Stimulated activated CD4-positive, alpha-beta T cell treated with anti-CD3 and anti-CD28 coated beads, Interleukin-2, amount 100 ng/mL, for 4 hours (primary cell): ENCODE measurements at places on chromosomes 5 and 9.

GRCh38 chr5:35860686-35861085 lies 4.0 kb downstream of the IL7R start:
- no peak for DNase-seq

- DNase-seq, result peak; percentile 12
Measured at GRCh38 chr9:35258660-35259474, 97.1 kb downstream of the UNC13B start.

- no peak for DNase-seq
Measured at GRCh38 chr5:44160369-44160768, 228.9 kb downstream of the FGF10 start.

DNA sequence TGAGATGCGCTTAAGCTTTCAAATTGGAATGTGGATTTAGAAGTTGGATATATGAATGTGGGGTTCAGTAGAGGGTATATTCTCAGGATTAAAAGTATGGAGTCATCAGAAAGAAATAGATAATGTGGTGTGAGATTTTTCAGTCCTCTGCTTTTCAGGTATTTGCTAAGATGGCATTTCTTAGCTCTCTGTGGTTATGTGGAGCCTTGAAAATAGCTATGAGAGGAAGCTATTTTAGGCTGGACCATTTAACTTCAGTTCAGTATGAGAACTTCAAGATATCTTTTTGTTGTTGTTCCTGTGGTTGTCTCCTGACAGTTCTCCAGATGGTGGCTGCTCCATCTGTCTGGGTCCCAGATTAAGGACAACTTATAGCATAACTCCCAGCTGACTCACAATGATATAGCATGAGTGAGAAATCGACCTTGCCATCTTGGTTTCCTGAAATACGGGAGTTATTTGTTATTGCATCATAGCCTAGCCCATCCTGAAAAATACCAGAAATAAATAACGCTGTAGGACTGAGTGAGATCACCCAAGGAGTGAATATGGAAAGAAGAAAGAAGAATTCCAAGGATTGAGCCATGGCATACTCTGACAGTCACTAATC lies 461.5 kb downstream of the ANXA1 start:
- DNase-seq, result no peak

DNA sequence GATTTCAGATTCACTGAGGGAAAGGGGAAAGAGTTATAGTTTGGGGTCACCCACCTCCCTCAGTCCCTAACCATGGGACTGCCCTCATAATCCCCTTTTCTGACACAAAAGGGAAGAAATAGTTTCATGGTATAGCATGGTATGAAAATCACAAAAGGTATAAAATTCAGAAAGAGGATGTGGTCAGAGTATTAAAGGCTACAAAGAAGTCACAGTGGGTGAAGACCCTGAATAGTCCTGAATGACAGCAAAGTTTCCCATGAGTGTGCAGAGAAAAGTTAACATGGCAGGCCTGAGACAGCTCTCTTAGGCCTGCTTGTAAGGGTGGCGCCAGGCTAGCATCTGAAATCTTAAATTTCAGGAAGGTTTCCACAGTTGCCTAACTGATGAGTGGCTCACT lies 290.6 kb upstream of the ZNF608 start:
- DNase-seq, result no peak

- DNase-seq, result no peak
Measured at GRCh38 chr9:9410736-9411135, 1202.1 kb downstream of the PTPRD start.

GRCh38 chr5:118653183-118653582 lies 335.2 kb downstream of the DTWD2 start:
- DNase-seq, result no peak

DNA sequence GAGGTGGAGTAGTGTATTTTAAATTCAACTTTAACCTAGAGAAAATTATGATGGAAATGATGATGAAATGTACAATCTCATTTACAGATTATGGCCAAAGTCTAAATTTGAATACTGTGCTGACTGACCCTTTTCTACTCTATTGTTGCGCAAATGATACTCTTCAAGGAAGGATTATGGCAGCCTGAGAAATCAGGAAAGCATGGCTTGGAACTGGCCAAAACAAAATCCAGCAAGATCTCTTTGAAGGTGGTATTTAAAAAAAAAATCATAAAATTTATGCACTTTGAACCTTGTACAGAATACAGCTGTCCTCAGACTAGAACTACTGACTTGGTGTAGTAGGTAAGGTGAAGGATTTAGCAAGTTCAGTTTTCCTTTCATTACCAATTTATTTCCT lies 105.3 kb downstream of the NDUFAF2 start:
- DNase-seq, result no peak

DNA sequence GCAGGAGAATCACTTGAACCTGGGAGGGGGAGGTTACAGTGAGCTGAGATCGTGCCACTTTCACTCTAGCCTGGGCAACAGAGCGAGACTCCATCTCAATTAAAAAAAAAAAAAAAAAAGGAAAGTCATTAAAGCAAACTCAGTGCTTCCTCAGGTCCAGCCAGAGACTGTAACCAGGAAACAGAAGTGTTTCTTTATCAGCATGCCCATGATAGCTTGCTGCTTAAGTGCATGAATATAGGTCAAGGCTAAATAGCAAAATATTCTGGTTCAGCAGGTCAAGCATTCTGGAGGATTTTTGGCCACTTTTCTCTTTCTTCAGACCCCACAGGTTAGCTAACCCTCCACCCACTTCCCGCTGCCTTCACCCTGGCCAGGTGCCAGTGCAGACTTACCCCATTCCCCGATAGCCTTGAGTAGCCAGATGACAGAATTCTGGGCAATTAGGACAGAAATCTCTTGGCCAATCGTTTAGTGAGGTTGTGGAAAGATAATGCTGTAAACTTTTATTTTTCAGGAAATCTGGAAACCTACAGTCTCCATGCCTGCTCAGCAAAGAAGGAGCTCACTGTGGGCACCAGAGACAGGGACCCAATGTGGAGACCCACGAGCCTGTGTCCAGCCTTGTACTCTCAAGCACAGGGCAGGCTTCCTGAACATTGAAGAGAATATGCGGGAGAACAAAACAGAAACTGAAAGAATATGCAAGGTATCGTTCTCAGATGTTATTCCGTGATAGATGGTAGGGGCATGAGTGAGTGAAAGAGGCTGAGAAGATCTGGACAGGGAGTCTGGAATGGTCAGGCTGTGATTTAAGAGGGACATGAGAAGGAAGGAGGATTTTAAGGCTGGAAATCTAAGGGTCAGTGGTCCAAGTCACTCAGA lies 4.2 kb upstream of the UGT3A2 start:
- DNase-seq, result no peak

- no peak for DNase-seq
Measured at GRCh38 chr5:65981548-65981947, 55.2 kb downstream of the ERBIN start.

GRCh38 chr5:55160493-55161209 lies 680 bp downstream of the GPX8 start:
- DNase-seq, result no peak

GRCh38 chr5:154753792-154754191 lies 1.4 kb upstream of the LARP1 start:
- no peak for DNase-seq

- DNase-seq, result no peak
Measured at GRCh38 chr5:125032286-125032685, 285.8 kb upstream of the ZNF608 start.

DNA sequence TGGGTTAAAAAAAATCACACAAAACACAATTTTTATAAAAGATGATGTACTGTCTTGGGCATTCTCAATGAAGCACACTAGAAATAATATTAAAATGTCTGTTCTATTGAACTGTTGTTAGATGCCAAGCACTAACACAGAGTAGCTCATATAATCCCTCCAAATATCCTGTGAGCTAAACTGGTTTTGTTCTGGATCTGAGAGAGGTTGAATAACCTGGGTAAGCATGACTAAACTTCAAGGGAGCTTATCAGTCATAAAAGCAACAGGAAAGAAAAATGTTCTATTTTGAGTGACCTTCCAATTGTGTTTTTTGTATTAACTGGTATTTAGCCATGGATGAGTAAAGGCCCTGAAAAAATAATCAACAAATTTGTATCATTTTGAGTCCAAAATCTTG lies 175.3 kb downstream of the SMC2 start:
- DNase-seq, result no peak

GRCh38 chr9:133658442-133659431 lies 22.6 kb downstream of the DBH start:
- DNase-seq, result peak; percentile 14

DNA sequence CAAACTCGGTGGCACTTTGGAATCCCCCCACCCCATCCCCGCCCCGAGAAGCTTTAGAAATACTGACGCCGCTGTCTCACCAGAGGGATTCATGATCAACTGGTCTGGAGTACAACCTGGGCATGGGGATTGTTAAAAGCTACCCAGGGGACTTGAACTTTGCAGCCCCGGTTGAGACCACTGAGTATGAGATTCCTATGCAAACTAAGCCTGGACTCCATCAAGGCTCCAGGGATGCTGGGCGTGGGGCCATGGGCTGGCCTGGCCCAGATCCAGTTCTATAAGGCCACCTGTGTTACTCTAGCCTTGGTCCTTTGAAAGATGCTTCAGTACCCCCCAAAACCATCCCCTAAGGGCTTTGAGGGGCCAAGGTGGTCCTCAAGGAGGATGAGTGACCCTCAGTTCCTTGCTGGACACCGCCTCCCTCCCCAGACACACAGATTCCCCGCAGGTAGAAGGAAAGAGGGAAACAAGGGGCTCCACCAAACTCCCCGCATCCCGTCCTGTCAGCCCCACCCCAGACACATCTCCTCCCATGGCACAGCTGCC lies 68.5 kb downstream of the MRPL36 start:
- no peak for DNase-seq

- no peak for DNase-seq
Measured at GRCh38 chr5:72530196-72530595, 23.0 kb upstream of the ZNF366 start.

DNA sequence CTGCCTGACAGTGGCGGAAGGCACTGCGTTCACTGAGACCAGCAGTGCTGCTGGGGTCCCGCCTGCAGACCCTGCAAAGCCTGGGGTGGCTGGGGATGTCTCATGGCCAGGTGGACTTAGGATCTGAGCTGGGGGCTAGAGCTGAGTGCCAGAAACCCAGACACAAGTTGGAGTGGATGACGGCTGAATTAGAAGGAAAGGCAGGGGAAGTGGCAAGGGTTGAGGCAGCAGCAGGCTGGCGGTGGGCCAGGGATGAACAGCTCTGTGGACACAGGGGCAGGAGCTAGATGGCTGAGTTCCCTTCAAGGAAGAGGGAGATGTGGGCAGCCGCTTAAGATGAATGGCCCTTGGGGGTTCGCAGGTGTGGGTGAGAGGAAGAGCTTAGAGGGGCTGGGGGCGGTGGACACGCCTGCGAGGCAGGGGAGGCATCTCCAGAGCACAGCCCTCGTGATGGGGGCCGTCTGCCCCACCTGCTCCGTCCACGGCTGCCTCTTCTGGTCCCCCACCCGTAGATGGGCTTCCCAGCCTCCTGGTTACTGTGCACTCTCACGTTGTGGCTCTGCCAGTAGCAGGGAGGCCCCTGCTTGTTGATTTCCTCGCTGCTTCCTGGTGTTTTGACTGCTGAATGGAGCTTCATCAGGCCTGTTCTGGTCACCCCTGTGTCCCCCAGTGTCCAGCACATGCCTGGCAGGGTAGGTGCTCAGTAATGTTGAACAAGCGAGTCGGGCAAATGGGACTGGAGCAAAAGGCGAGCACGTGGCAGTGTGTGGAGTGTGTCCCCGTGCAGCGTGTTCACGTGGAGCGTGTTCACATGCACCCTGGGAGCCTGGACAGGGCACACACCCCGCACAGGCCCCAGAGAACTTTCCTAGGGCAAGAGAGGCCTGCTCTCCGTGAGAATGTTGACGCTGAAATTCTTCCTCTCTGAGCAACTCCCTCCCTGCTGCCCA lies 168.2 kb downstream of the CACNA1B start:
- DNase-seq, result no peak

- DNase-seq, result no peak
Measured at GRCh38 chr5:138955013-138955660, 80.0 kb upstream of the LRRTM2 start.

GRCh38 chr5:127995556-127995955 lies 88.0 kb upstream of the SLC12A2 start:
- no peak for DNase-seq

DNA sequence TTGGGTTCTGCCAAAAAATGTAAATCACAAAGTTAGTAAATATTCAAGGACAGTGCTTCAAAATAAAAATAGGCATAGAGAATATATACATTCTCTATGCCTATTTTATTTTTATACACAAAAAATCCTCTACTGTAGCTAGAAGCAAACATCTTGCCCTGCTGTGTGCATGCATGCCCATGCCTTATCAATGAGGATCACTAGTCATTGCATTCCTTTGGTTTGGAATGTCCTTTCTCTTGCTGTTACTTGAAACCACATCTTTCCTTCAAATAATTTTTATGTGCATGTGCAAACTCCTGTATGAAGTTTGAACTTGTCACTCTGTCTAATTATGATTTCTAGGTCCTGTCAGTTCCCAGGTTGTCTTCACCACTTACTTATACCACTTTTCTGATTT lies 278.9 kb upstream of the IZUMO3 start:
- DNase-seq, result no peak

DNA sequence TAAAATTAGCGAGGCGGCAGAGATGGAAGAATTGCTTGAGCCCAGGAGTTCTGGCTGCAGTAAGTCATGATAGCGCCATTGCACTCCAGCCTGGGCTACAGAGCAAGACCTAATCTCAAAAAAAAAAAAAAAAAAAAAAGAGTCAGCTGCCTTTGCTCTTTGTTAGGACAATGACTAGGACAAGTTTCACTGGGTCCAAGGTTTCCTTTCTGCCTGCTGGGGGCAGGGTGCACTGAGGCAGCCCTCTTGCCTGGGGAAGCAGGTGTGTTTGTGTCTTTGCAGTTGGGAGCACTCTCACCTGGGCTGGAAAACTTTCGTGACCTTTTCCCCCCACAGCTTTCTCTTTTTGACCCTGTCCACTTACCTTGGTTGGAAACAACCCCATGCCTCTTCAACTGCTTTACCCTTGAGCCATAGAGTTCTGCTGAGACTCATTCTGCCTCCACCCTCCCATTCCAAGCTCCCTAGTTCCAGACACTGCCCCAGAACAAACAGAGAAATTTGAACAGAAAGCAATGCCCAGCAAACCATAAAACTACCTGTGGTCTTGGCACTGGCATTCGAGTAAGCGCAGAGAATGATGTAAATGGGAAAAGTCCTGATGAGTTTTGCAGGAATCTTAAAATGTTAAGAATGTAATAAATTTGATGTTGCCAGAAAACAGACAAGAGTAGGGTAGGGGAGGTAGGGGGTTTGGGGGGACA lies 17.0 kb upstream of the MYO10 start:
- no peak for DNase-seq

DNA sequence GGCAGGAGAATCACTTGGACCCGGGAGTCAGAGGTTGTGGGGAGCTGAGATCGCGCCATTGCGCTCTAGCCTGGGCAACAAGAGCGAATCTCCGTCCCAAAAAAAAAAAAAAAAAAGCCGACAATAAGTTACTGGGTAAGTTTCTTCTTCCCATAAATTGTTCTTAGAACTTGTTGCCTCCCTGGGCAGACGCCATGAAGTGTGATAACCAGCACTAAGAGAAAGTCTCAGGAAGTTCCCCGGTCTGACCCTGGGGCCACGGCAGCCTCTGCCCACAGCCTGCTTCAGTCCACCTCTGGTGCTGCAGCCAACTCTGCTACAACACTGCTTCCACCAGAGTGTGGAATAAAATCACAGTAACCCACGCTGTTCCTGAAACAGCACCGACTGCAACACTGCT lies 19.1 kb downstream of the LPCAT1 start:
- DNase-seq, result no peak

- no peak for DNase-seq
Measured at GRCh38 chr5:165139262-165139661, 1633.8 kb downstream of the MAT2B start.
